Stimulated activated CD8-positive, alpha-beta memory T cell treated with anti-CD3 and anti-CD28 coated beads, Interleukin-2, amount 100 ng/mL, for 48 hours (primary cell): ENCODE measurements at places on chromosomes 7 and 10.

DNA sequence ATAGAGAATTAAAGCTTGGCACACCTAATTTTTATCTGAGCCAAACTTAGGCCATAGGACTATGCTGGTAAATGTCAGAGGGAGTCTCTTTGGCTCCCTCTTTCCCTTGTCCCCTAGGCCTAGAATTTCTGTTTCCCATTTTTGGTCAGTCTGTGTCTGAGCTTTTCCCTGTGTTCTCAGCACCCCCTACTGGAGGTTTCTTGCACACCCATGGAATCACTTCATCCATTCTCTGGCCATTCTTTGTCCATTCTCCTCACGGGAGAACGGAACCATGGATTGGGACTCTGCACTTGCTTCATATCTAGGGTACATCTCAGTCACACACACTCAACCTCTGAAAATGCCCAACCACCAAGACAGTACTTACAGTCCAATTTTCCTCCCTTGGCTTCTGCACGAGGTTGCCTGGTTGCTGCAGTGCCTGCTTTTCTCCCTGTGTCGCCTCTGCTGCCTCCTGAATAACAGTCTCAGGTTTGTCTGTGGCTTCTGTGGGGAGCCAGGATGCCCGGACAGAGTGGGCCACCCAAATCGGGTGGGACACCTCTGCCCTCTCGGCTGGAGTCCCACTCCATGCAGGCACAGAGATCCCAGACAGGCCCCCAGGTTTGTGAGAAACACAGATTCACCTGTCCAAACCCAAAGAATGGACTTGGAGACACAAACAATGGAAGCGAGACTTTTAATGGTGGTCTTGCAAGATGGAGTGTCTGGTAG, 35.1 kb upstream of the DNAH11 start:
- DNase-seq = no peak

GRCh38 chr7:66263936-66264335, 58.8 kb downstream of the TPST1 start:
- DNase-seq = no peak

DNA sequence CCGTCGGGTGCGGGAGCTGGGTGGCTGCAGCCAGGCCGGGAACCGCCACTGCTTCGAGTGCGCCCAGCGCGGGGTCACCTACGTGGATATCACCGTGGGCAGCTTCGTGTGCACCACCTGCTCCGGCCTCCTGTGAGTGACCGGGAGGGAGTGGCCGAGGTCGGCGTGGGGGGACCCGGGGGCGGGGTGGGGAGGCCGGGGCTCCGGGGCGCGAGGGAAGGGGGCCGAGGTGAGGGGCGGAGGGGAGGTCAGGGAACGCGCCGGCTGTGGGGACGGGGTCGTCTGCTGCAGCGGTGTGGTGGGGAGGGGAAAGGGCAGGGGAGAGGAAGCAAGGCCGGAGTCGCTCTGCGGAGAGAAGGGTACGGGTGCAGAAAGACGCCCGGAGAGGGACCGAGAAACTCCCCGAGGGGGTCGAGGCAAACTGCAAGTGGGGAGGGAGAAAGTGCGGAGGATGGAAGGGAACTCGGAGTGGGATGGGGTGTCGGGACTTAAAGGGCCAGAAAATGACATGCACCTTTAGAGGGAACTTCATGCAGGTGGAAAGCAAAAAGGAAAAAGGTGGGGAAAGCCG, 518 bp downstream of the AGFG2 start:
- no peak for DNase-seq

- no peak for DNase-seq
Measured at GRCh38 chr10:75019370-75019769, 92.1 kb upstream of the SAMD8 start.

GRCh38 chr10:77583527-77583926, 54.1 kb downstream of the KCNMA1 start:
- DNase-seq = no peak

- no peak for DNase-seq
Measured at GRCh38 chr7:129990403-129991192, 37.8 kb upstream of the UBE2H start.

- DNase-seq = no peak
Measured at GRCh38 chr10:5910323-5911100, 20.5 kb downstream of the FBH1 start.

GRCh38 chr10:30577048-30577447, 52.5 kb downstream of the LYZL2 start:
- no peak for DNase-seq

DNA sequence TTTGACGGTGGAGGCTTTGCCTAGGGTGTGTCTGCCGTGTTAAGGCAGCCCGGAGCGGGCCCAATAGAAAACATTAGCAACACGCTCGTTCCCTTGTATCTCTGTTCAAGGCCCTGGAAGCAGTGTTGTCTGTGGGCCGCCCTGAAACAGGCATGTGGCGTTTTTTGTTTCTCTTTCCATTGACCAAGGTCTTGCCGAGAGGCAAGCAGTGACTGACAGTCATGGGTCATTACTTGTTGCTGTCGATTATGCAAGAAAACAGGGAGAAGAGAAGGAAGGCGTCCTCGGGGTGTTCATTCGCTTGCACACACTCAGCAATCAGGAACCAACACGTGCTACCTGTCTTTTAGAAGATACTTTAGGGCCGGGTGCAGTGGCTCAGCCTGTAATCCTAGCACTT, 92.5 kb downstream of the EZH2 start:
- no peak for DNase-seq

DNA sequence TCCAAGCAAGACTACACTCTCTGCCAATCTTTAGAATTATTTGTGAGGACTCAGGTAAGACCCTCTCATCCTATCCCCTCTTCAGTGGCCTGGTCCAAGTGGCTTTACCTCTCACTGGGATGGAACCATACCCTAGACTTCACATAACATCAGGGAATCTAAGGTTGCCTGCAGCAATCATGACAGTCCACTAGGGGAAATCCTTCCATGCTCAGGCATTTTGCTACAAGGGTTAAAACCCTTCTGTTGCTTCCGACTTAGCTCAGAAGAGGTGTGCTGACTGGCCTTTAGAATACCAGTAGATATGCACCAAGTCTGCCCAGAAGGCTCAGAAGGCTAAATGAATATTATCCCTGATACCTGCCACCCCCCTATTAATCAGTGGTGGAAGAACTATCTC, 24.9 kb upstream of the NPS start:
- DNase-seq = no peak

- no peak for DNase-seq
Measured at GRCh38 chr7:84248843-84249242, 54.3 kb upstream of the SEMA3A start.

DNA sequence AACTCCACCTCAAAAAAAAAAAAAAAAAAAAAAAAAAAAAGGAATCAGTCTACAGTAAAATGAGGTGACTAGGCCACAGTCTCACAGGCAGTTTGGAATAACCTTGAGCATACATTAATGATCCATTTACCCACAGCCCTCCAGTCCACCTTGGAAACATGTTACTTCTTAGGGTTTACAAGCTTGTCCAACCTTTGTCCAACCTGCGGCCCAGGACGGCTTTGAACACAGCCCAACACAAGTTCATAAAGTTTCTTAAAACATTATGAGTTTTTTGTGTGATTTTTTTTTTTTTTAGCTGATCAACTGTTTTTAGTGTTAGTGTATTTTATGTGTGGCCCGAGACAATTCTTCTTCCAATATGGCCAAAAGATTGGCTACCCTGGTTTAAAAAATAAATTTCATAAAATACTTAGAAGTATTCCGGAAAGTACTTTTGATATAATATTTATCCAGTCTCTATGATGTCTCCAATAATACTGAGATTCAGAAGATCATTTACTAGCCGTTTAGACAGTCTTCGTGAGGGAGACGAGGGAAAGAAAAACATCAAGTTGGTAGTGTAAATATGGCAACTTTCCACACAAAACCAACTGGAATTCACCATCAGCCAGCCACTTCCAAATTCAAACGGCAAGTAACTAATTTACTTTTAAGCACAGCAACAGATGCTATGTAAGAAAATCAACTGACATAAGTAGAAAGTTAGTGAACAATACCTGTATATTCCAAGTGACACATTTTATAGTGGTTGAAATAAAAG, 9.9 kb downstream of the BAZ1B start:
- DNase-seq = no peak

GRCh38 chr7:122885583-122886356, 490 bp downstream of the CADPS2 start:
- DNase-seq = no peak

- DNase-seq = no peak
Measured at GRCh38 chr10:129847741-129848483, 116.2 kb downstream of the EBF3 start.
